ENCODE measurements at places on chromosomes 16 and 17.

DNA sequence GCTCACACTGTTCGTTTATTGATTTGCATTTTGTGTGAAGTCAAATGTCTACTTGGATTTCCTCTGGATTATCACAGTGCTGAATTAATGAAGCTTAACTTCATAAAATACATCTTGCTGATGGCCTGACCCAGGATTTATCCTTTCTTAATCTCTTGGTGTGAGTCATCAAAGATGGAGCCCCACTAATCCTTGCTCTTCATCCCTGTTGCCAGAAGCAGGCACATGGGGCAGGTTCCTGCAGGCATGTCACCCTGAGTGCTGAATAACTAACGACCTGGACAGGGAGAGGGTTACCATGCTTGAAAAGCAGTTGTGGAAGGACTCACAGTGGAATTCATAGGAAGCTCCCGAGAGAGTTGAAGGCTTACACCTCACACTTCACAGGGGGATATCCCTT lies 56.0 kb upstream of the FA2H start:
- no peak for DNase-seq

- DNase-seq = no peak
These were observed 20.5 kb downstream of the EMC8 start for GRCh38 chr16:85778873-85779272.

GRCh38 chr17:44177640-44178039 lies 7.1 kb downstream of the ASB16 start:
- DNase-seq = no peak

GRCh38 chr16:52597073-52597771 lies 50.3 kb upstream of the TOX3 start:
- DNase-seq = no peak

GRCh38 chr16:2121853-2122252 lies 13.8 kb downstream of the PKD1 start:
- no peak for DNase-seq

DNA sequence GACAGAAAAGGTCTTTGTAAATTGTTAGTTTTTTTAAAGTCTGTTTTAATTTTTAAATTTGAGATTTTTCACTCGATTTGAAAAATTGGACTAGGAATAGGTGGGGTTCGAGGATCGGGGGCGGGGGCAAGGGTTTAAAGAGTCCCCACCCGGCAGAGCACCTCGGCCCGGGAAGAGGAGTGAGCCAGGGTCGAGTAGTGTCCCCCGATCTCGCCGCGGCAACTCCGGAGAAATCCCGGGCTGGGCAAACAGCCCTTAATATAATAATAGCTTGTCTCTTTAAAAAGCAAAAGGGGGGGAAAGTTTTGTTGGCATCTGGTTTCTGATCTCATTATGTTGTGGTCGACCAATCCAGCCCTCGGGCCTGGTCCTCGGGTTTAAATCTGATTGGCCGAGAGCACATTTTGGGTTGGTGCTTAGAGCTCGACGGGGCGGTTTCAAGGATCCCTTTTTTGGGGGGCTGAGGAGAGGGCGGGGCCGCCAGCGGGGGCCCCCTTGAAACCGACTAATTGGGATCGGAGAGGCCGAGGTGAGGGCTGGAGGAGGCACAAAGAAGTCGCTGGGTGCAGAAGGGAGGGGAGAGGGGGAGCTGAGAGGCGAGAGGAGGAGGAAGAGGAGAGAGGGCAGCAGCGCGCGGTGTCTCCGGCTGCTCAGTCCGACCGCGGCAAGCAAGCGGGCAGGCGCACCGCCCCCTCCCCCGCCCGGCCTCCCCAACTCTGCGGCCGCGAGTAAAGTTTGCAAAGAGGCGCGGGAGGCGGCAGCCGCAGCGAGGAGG lies at the start of gene FZD2:
Gene FZD2, plus strand, starts transcription at position 653 of the 775 bp plus-strand sequence. CDS start 205 bp downstream, outside the sequence.
- DNase-seq = no peak

GRCh38 chr16:66751992-66752322 lies 548 bp upstream of the DYNC1LI2 start:
- no peak for DNase-seq

- no peak for DNase-seq
These were observed 1.4 kb downstream of the TEN1 start for GRCh38 chr17:75980188-75981018.

GRCh38 chr16:27429981-27430441 lies 28.0 kb downstream of the IL21R start:
- DNase-seq = no peak

GRCh38 chr17:31560616-31561235 lies 169.3 kb downstream of the RAB11FIP4 start:
- DNase-seq = no peak

GRCh38 chr17:49551221-49552069 lies 24.2 kb upstream of the NXPH3 start:
- no peak for DNase-seq

DNA sequence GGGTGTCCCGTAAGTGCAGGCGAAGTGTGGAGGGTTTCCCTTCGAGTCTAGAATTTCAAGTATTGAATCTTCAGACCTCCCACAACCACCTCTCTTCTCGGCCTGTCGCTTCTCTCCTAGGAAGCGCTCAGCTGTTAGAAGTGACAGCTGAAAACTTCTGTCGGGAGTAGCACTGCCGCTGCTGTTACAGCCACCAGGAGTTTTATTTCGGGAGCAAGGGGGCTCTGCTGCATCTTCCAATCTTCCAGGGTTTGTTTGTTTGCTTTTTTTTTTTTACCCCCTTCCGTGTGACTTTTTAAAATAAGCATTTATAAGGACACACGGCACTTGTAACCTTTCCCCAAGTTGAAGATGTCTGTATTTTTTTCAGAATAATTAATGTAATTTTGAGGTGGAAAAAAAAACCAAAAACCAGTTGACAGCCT lies 767 bp downstream of the RPS6KB1 start:
- DNase-seq = no peak

DNA sequence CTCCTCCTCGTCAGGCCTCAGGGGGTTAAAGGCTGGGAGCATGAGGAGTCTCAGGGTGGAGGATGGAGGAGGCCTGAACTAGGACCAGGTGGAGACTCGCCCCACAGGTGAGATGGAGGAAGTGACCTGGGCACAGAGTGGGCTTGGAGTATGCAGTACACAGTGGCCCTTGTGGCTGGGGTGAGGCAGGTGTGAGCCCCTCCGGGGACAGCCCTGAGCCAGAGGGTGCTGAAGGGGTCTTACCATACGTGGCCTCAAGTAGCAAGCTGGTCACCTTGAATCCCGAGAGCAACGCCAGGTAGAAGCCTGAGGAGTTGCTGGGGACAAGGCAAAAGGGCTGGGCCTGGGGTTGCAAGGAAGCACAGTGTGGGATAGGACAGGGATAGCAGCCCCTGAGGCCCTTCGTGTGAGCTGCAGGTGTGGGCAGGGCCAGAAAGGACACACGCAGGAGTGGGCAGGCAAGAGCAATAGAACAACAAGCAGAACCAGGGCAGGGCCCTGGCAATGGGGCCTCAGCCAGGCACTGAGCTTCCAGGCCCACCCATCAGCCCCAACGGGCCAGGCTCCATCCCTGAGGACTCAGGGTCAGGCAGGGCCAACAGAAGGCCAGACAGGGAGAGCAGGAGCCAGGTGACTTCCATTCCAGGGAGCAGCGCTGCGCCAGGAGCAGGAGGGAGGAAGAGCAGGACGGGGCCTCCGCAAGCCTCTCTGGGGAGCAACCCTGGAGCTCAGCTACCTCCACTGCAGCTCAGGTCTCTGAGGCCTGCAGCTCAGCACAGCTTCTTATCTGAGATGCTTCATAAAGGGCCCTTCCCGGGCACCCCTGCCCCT lies 64.2 kb upstream of the TNRC6C start:
- DNase-seq = no peak

DNA sequence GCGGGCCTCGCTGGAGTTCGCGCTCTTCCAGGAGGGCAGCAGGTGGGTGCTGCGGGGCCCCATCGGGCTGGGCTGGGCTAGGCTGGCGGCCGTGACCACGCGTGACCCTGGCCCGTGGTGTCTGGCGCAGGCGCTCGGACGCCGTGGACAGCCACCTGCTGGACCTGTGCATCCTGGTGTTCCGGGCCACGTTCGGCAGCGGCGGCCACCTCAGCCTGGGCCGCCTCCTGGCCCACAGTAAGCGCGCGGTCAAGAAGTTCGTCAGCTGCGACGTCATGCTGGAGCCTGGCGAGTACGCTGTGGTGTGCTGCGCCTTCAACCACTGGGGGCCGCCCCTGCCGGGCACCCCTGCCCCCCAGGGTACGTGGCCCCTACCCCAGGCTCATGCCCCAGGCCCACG lies 8.0 kb upstream of the PRR35 start:
- no peak for DNase-seq

- DNase-seq = no peak
These were observed 72.0 kb downstream of the SKAP1 start for GRCh38 chr17:48357779-48358602.

- DNase-seq = no peak
These were observed 26.6 kb downstream of the LGALS9 start for GRCh38 chr17:27657620-27658019.

GRCh38 chr16:10878644-10879501 lies 1.9 kb downstream of the CIITA start:
- DNase-seq = no peak

GRCh38 chr16:30548416-30549253 lies 9.5 kb downstream of the ZNF764 start:
- no peak for DNase-seq

- DNase-seq = no peak
These were observed 7.5 kb upstream of the BCO1 start for GRCh38 chr16:81231014-81231413.

- no peak for DNase-seq
These were observed at the start of gene MT3 for GRCh38 chr16:56589141-56590039. Gene MT3, plus strand, starts transcription at chr16:56589528. Its CDS starts 63 bp downstream, at chr16:56589591.

- DNase-seq = no peak
These were observed 1.7 kb downstream of the PSMD11 start for GRCh38 chr17:32445971-32446370.

DNA sequence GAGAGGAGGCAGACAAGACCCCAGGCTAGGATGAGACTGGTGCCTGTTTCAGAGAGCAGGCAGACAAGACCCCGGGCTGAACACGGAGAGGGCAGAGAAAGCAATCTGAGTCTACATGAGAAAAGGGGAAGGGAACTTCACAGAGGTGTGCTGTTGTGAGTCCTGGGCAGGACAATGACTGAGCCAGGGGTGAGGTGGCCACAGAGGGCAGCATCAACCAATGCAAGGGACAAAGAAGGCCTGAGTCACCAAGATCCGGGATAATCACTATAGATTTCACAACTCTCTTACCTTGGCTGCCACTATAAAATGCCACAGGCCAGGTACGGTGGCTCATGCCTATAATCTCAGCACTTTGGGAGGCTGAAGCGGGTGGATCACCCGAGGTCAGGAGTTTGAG lies 89.0 kb downstream of the SLC39A11 start:
- no peak for DNase-seq

DNA sequence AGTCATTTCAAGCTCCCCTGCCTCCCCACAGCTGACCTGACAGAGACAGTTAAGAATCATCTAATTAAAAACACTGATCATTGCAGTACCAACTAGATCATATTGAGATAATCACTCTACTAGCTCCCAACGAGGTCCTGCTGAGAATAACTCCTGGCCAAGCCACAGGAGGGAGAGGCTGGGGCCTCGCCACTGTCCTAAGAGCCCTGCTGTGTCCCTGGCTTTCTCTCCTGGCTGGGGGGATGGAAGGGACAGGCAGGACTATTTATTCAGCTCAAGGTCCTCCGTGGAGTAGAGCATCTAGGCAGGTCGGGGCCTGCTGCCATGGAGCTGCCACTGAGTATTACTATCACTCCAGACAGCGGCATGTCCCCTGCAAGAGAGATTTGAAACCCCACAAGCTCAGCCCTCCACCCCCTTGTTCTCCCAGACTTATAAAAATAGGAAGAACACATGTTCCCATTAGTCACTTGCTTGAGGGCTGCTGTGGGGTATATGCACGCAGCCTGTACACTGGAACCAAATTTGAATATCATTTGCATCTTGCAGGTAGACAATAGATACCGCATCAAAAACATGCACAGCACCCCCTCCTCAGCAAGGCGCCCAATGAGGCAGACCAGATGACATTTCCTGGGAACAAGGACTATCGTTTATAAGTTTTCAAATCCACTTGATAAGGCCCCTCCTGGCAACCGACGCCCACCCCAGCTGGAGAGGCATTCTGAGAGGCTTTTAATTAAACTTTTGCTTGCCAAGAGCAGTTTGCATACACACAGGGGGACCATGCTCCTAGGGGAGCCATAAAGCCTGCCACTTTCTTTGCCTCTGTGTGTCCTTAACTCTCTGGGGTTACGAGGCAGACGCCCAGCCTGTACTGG lies 385.2 kb upstream of the ZFHX3 start:
- no peak for DNase-seq

DNA sequence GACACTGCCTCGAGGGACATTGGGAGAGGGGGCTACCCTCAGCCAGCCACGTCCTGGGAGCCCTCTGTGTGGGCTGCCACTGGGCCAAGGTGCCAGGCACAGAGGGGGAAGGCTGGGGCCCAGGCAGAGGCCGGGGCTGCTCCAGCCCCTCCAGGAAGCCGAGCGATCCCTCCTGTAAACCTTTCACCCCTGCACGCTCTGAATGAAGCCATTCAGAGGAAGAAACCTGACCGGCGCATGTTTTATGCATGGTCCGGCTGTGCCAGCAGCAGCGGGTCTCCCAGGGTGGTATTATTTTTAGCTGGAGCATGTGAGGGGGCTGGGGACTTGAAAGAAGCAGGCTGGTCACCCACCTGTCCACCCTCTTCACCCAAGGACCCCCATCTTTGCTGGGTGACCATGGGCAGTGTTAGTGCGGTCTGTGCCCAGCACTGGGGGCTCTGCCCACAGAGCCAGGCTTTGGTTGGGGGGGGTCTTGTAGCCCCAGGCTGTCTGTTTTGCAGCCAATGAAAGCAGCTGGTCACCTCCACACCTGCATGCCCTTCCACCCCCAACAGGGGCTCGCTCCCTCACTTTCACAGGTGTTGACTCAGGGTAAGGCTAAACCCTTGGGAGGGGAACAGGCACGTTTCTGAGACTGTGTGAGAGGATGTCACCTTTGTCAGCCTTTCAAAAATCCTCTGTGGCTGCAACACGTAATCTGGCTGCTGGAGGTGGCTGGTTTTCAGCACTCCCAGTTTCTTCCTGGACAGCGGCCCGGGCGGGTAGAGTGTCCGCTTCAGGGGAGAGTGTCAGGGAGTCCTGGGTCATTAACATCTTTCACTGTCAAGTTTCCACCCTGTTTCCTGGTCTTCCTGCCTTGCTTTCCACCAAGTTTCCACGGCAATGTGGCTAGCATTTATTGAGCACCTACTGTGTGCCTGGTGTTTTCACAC lies 77.1 kb upstream of the BRD7 start:
- DNase-seq = no peak

DNA sequence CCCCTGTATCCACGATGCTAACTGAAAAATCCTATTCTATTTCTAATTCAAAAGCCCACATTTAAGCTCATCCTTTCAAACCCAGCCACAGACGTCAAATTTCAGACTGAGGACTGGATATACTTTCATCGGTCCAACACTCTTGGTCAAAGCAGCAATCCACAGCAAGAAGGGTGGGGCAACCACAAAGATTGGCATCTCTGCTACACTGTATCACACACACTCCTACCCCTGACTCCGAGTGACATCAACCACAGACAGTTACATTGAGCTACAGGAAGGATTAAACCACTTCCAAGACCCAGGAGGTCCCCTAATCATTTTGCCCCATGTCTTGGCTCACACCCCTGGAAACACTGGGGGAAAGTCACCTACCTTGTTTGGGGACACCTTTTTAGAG lies 61.3 kb downstream of the GRIN2A start:
- no peak for DNase-seq

- DNase-seq = no peak
These were observed 69.4 kb downstream of the MRC2 start for GRCh38 chr17:62696726-62697490.

Measured in activated CD4-positive, alpha-beta T cell treated with anti-CD3 and anti-CD28 coated beads, Interleukin-2, amount 50 U/mL, for 4 hours (primary cell).